Effector memory CD8-positive, alpha-beta T cell (primary cell): ENCODE measurements at places on chromosomes 6 and 20.

- no peak overlapping the region for H3K27ac ChIP-seq
- no peaks in the 10 kb centered on the region for H3K4me1 ChIP-seq
- no peak overlapping the region for H3K4me3 ChIP-seq
- H3K27me3 ChIP-seq, result no peaks in the 10 kb centered on the region
These were observed 414.2 kb upstream of the SPTLC3 start for GRCh38 chr20:12594410-12595088.

- H3K27me3 ChIP-seq, result no peaks in the 10 kb centered on the region
- no peak overlapping the region for H3K27ac ChIP-seq
- no peaks in the 10 kb centered on the region for H3K4me1 ChIP-seq
- no peaks in the 10 kb centered on the region for H3K36me3 ChIP-seq
- no peak overlapping the region for H3K4me3 ChIP-seq
- no peak for DNase-seq
These were observed 615.0 kb downstream of the HDGFL1 start for GRCh38 chr6:23184351-23184750.

- no peaks in the 10 kb centered on the region for H3K27me3 ChIP-seq
- peaks cover 7% of the 10 kb centered on the region for H3K36me3 ChIP-seq
- no peak for DNase-seq
- peaks cover 5% of the 10 kb centered on the region for H3K4me1 ChIP-seq
These were observed 12.2 kb downstream of the MMP24 start for GRCh38 chr20:35238735-35239134.

- no peaks in the 10 kb centered on the region for H3K27me3 ChIP-seq
- no peak overlapping the region for H3K4me3 ChIP-seq
- H3K36me3 ChIP-seq, result peaks cover 3% of the 10 kb centered on the region
- H3K4me1 ChIP-seq, result peaks cover 3% of the 10 kb centered on the region
- no peak for DNase-seq
These were observed 13.8 kb upstream of the TIAM2 start for GRCh38 chr6:154981079-154981870.

DNA sequence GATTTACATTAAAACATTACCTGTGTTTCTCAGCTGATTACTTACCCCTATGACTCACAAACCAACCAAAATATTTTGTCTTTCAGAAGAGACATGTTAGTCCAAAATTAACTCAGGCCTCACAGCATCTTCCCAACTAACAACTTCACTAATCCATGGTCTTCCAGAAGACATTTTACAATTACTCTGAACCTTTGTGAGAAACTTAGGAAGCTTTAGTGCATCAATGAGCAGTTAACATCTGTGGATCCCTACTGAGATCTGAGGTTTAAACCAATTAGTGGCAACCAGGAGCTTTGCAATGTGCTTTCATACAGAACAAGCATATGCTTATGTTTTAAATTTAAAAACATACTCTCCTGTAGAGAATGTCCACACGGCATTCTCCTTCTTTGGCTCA lies 269.7 kb downstream of the UBE3D start:
- no peaks in the 10 kb centered on the region for H3K36me3 ChIP-seq
- H3K4me3 ChIP-seq, result no peak overlapping the region
- no peaks in the 10 kb centered on the region for H3K27me3 ChIP-seq
- DNase-seq, result no peak

DNA sequence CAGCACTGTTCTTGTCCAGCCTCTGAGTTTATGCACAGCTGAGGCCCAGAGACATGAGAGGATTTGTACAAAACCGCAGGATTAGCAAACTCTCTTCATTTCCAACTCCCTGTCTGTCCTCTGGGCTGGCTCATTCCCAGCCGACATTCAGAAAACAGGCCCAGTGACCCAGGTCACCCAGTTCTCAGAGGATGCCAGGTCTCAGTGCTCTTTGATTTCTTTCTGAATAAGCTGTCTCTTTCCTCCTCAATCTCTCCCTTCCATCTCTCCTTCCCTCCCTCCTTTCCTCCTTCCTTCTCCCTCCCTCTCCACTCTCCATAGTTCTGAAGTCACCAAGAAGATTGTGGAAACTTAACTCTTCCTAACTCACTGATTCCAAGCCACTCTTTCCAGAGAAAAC lies 372.7 kb upstream of the SULF2 start:
- H3K36me3 ChIP-seq, result no peaks in the 10 kb centered on the region
- no peak overlapping the region for H3K27ac ChIP-seq
- H3K4me3 ChIP-seq, result no peak overlapping the region
- DNase-seq, result no peak
- peaks cover 61% of the 10 kb centered on the region for H3K27me3 ChIP-seq

DNA sequence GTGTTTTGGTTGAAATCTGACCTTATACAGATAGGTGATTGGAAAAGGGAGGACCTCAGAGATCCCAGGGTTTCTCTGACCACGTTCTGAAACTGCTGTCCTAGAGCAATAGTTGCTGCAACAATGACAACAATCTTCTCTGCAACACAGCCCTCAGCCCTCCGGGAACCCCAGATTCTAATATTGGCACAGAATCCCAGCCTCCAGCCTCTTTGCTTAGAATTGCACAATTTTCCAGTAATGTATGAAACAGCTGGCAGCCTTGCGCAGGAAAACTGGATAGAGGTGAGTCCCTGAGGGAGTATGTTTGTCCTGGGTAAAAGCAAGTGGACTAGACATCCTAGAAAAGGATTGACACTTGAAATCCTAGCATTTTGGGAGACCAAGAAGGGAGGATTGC lies 30.4 kb upstream of the PNRC1 start:
- H3K4me1 ChIP-seq, result peaks cover 5% of the 10 kb centered on the region
- H3K27ac ChIP-seq, result no peak overlapping the region
- H3K36me3 ChIP-seq, result peaks cover 3% of the 10 kb centered on the region
- H3K27me3 ChIP-seq, result no peaks in the 10 kb centered on the region
- DNase-seq, result no peak

GRCh38 chr6:168625602-168626001 lies 184.6 kb downstream of the SMOC2 start:
- H3K4me1 ChIP-seq, result no peaks in the 10 kb centered on the region
- no peak overlapping the region for H3K4me3 ChIP-seq
- no peaks in the 10 kb centered on the region for H3K27me3 ChIP-seq
- DNase-seq, result no peak

GRCh38 chr6:36025260-36025931 lies 955 bp upstream of the SLC26A8 start:
- H3K36me3 ChIP-seq, result peaks cover 16% of the 10 kb centered on the region
- H3K4me3 ChIP-seq, result no peak overlapping the region
- H3K27ac ChIP-seq, result no peak overlapping the region
- peaks cover 18% of the 10 kb centered on the region for H3K27me3 ChIP-seq
- H3K4me1 ChIP-seq, result peaks cover 16% of the 10 kb centered on the region

- H3K27me3 ChIP-seq, result no peaks in the 10 kb centered on the region
- peaks cover 8% of the 10 kb centered on the region for H3K4me1 ChIP-seq
- H3K4me3 ChIP-seq, result no peak overlapping the region
- no peak for DNase-seq
- peaks cover 7% of the 10 kb centered on the region for H3K36me3 ChIP-seq
These were observed 26.3 kb downstream of the SUN5 start for GRCh38 chr20:32978009-32978335.

- no peak overlapping the region for H3K4me3 ChIP-seq
- no peak for DNase-seq
- H3K4me1 ChIP-seq, result no peaks in the 10 kb centered on the region
- H3K27ac ChIP-seq, result no peak overlapping the region
- no peaks in the 10 kb centered on the region for H3K36me3 ChIP-seq
- H3K27me3 ChIP-seq, result peaks cover 6% of the 10 kb centered on the region
These were observed 35.9 kb upstream of the FAM50B start for GRCh38 chr6:3813150-3813780.

- peaks cover 49% of the 10 kb centered on the region for H3K4me1 ChIP-seq
- no peaks in the 10 kb centered on the region for H3K27me3 ChIP-seq
- peak; percentile 36 for DNase-seq
These were observed 157.4 kb upstream of the ZNF217 start for GRCh38 chr20:53750827-53751619.

DNA sequence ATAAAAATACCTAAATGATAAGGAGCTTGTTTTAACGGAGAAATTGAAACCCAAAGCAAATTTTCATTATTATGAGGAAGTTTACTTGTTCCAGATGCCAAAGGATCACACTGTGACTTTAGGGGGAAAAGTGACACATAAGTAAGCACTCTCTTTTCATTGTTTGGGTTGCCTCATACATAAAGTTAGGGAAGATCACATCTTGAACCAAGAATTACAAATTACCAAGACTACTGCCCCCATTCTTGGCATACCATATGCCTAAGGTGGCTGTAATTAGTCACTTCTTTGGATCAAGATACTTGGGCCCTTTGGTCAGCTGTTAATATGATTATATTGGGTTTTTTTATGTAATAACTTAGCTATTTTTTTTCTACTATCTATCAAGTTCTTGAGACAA lies 269.0 kb downstream of the COL12A1 start:
- no peak for DNase-seq
- H3K36me3 ChIP-seq, result no peaks in the 10 kb centered on the region
- H3K27ac ChIP-seq, result no peak overlapping the region
- no peak overlapping the region for H3K4me3 ChIP-seq
- H3K4me1 ChIP-seq, result no peaks in the 10 kb centered on the region

GRCh38 chr6:7426447-7427169 lies 37.0 kb downstream of the RIOK1 start:
- H3K36me3 ChIP-seq, result no peaks in the 10 kb centered on the region
- H3K4me3 ChIP-seq, result no peak overlapping the region
- H3K4me1 ChIP-seq, result no peaks in the 10 kb centered on the region
- peaks cover 7% of the 10 kb centered on the region for H3K27me3 ChIP-seq

DNA sequence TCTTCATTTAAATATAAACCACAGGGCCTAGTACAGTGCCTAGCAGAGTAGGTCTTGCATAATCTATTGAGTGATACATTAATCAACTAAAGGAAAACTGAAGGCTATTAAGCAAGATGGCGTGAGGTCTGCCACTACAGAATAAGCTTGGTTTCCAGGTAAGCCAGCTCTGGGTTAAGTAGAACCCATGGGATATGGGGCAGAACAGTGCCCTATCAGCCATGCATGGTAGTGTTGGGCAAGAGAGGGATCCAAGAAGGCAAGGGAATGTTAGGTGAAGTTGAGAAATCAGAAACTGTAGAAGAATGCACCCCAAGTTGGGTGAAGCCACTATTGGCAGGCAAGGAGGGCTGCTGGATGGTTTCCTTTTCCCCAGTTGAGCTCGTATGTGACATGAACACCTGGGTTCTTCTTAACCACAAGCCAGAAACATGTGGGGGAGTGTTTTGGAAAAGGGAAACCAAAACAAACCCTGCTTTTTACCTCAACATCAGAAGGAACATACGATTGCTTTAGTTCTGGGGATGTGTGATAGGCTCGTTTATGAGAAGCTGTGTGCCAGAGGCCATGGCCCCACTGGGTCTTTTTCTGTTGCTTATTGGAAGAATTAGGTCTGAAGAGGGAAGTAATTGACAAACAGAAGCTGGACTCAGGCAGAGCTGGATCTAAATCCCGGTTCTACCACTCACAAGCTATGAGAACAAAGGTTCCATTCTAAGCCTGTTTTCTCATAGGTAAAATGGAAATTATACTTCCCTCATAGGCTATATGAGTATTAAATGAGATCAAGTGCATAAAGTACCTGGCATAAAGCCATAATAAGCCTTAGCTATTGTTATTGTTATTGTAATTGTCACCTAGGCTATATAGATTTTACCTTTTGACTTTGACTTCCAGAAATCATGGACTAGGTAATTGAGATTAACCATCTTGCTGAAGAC lies 33.5 kb downstream of the NEDD9 start:
- H3K4me1 ChIP-seq, result peaks cover 69% of the 10 kb centered on the region
- peak overlapping the region; percentile 58 for H3K4me3 ChIP-seq
- peak; percentile 29 for DNase-seq
- H3K27me3 ChIP-seq, result no peaks in the 10 kb centered on the region
- peak overlapping the region; percentile 97 for H3K27ac ChIP-seq
- peaks cover 24% of the 10 kb centered on the region for H3K36me3 ChIP-seq

DNA sequence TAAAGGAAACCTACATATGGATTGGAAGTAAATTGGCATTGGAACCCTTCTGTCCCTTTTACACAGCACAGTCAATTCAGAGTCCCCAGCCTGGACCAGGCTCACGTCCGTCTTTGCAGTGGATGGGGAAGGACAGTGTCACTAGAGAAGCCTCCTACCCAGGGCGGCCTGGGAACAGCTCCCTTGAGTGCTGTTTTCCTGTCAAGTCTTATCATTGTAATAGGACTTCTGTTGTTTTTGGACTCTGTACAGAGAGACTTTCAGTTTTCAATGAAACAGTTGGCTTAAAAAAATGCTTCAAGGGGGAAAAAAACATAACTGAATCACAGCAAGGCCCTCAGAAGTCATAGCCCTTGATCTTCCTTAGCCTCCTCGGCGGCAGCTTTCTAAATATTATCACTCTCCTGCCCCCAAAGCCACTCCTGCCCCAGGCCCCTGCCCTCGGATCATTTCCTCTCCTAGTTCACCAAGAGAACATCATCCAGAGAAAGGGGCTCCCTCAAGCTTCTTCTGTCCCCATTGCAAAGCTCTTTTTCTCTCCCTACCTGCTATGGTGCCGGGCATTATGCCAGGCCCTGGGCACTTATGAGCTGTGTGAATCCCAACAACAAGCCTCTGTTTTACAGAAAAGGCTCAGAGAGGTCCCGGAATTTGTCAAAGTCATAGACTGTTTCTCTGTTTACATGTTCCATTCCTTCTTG lies 37.8 kb upstream of the CNKSR3 start:
- no peaks in the 10 kb centered on the region for H3K4me1 ChIP-seq
- peaks cover 16% of the 10 kb centered on the region for H3K27me3 ChIP-seq
- no peak for DNase-seq

DNA sequence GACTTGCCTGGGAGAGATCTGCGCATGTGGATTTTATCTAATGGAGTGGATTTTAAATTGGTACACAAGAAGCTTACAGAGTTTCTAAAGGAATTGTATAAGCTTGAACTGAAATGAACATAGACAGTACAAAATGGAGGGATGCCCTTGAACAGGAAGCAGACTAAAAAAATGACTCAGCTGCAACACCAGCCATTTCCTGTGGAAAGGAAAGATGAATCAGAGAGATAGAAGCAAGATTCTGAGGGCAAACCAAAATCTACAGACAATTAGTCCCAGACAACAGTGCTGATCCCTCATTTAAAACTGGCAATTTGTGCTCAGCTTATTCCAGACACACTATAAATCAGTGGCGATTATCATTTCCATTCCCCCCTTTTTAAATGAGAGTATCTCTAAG lies 114.6 kb upstream of the TCF21 start:
- H3K4me3 ChIP-seq, result no peak overlapping the region
- H3K27ac ChIP-seq, result no peak overlapping the region

GRCh38 chr20:35618263-35619131 lies 2.9 kb downstream of the SPAG4 start:
- H3K27me3 ChIP-seq, result no peaks in the 10 kb centered on the region
- peaks cover 34% of the 10 kb centered on the region for H3K4me1 ChIP-seq
- H3K27ac ChIP-seq, result no peak overlapping the region
- peaks cover 57% of the 10 kb centered on the region for H3K36me3 ChIP-seq

GRCh38 chr6:75673884-75674283 lies 72.2 kb downstream of the SENP6 start:
- H3K4me3 ChIP-seq, result no peak overlapping the region
- H3K4me1 ChIP-seq, result no peaks in the 10 kb centered on the region
- H3K27me3 ChIP-seq, result no peaks in the 10 kb centered on the region
- H3K27ac ChIP-seq, result no peak overlapping the region
- H3K36me3 ChIP-seq, result peaks cover 74% of the 10 kb centered on the region
- no peak for DNase-seq

- DNase-seq, result no peak
- no peaks in the 10 kb centered on the region for H3K27me3 ChIP-seq
- H3K27ac ChIP-seq, result no peak overlapping the region
- no peaks in the 10 kb centered on the region for H3K4me1 ChIP-seq
- H3K4me3 ChIP-seq, result no peak overlapping the region
These were observed 36.2 kb upstream of the RGS17 start for GRCh38 chr6:153167061-153167891.

- no peaks in the 10 kb centered on the region for H3K4me1 ChIP-seq
- no peak overlapping the region for H3K27ac ChIP-seq
- H3K4me3 ChIP-seq, result no peak overlapping the region
- H3K27me3 ChIP-seq, result no peaks in the 10 kb centered on the region
- no peak for DNase-seq
- H3K36me3 ChIP-seq, result peaks cover 4% of the 10 kb centered on the region
These were observed 44.1 kb upstream of the GCLC start for GRCh38 chr6:53588816-53589509.
